CD4-positive, alpha-beta T cell treated with Interleukin-4 for 1 hour (primary cell): ENCODE measurements at places on chromosomes 5 and 9.

DNA sequence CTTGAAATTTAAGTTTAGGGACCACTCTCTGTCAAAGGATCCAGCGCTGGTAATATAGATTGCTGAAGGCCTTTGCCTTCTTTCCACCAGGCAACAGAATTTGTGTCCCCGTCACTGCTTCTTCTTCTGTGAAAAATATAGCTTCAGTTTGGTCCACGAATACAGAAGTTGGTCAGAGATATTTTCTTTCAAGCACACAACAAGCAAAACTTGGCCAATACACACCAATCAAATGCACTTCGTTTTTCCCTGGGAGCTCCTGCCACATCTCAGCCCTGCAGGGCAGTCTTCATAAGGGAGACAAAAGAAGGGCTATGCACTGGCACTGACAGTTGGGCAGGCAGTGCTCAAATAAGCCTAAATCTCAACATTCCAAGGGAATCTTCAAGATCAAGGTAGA lies 22.9 kb downstream of the HAVCR2 start:
- DNase-seq, result no peak

- no peak for DNase-seq
Observed at GRCh38 chr5:12467799-12468198, 563.6 kb upstream of the CTNND2 start.

GRCh38 chr5:76404223-76405211 lies 1.4 kb downstream of the IQGAP2 start:
- DNase-seq, result peak; percentile 79

DNA sequence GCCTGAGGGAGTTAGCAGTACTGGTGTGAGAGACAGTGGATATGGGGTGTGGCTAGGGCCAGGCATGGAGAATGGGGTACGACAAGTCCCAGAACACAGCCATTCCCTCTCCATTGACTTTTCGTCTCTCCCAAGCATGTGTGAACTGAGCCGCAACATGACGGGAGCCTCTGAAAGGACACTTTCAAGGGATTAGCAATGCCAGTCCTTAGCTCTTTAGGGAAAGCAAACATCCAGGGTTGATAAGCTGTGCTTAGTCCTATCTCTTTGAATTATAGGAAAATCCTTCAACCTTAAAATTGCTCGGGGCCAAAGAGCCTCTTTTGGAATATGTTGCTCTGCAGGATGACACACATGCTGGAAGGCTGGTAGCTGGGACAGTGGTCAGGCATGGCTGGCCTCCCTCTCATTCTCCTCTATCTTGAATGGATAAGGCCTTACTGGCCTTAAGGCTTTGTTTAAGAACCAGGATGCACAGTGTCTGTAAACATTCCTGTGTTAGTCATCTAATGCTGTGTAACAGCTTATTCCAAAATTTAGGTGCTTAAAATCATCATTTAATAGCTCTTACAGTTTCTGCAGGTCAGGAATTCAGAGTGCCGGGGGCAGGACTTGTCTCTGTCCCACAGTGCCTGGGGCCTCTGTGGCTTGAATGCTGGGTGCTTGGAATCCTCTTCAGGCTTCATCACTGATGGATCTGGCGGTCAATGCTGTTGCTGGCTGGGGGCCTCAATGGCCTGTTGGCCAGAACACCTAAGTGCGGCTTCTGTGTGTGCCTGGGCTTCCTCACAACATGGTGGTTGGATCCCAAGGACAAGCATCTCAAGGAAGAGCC lies 95.3 kb downstream of the PTTG1 start:
- no peak for DNase-seq

DNA sequence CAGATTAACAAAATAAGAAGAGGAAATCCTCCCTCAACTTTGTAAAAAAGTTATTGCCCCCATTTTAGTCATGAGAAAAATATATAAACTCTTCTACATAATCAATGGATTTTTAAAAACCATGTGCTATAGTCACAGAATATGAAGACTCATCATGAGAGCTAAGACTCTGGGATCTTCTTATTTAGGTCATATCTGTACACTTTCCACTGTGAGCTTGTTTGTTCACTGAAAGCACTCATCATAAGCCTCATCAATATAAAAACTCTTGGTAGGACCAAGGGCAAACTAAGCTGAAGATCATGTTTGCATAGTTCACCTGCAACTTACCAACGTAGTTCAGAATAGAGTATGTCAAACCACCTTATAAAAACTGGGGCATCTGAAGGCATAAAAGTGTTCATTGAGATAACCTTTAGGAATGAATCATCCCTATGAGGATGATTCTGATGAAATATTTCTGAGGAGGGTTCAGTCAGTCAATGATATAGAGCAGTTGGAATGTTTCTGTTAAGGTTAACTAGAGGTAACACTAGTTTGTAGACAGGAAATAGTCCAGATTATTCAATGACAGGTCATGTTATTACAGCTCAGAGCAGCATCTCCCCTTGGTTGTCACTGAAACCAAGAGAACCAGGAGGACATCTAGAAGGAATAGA lies 289.9 kb upstream of the SMC2 start:
- DNase-seq, result no peak

GRCh38 chr9:113173341-113173740 lies 22.5 kb downstream of the SLC31A2 start:
- no peak for DNase-seq

- no peak for DNase-seq
Observed at GRCh38 chr5:154442801-154443200, 3.0 kb upstream of the SAP30L start.

DNA sequence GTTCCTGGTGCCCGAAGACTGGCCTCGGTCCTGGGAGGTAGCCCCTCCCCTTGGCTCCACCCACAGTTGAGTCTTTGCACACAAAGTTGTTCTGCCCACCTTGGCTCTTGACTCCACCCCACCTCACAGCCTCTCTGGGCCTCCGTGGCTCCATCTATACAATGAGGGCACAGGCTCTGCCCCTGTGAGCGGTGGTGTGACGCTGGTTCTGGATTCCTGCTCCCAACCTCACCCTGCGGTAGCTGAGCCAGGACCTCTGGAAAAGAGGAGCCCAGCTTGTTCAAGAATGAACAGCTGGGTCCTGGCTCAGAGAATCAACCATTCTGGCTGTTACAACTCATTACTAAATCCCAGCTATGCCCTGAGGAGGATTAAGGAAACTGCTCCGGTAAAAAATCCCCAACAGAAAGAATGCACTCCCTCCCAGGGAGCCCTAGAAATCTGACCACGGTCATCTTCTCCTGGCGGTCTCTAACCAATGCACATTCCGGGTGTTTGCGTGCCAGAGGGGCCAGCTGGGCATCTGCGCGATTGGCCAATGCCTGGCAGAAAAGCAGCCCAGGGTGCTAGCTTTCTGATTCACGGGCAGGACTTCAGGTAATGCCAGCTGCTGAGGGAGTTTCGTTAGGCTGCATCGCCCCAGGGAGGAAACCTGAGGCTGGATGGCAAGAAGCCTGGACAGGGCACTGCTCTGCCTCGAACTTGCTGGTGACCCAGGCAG lies 9.9 kb upstream of the GRHPR start:
- no peak for DNase-seq

DNA sequence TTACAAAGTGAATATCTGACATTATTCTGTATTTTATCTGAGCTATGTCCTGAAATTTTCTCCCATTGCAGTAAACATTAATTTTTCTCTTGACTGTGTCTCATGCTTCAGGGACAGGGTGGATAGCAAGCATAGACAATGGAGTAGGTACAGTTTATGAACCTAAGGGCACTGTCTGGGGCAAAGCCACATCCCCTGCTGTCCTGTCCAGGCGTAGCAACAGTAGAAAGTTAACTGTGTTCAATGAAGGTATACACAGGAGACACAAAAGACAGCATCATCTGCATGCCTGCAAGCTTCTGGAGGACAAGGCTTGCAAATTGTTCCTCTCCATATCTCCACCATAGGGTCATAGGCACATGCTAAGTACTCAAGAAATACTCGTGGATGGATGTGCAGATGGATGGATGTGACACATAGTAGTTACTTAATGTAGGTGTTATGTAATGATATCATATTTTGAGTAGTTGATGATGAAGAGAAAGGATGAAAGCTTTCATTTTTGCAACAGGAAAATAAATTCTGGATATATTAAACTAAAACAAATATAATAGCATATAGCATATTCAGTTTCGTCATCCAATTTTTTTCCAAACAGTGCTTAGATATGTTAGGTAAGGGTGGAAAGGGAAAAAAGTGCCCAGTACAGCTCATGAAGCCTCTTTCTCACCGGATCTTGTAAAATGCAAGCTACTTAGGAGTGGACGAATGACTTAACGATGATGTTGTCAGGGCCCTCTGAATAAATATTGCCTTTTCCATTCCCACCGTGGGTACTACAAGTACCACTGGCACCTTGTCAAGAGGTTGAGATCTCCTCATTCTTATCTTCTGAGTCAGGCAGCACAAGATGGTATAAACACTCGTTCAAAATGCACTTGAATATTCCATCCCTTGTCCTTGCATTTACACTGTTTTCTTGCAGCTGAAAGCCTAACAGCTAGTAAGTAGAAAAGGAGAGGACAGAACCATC lies 19.9 kb upstream of the ZSWIM6 start:
- DNase-seq, result no peak

DNA sequence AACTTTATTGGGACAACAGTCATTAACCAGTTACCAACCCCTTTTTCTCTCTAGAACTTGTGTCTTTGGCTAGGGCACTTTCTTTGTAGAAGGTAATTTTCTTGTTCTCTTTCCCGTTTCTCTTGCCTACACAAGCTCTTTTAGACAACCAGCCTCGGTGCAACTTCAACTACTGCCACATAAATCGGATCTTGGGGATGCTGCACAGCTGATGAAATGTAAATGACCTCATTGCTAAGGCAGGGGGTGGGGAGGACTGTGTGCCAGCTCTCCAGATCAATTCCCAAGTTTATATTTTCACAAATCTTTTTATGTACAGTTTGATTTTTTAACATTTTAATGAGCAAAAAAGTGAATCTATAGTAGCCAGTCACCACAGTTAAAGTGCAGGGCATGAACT lies 157.6 kb downstream of the DENND1A start:
- DNase-seq, result no peak

DNA sequence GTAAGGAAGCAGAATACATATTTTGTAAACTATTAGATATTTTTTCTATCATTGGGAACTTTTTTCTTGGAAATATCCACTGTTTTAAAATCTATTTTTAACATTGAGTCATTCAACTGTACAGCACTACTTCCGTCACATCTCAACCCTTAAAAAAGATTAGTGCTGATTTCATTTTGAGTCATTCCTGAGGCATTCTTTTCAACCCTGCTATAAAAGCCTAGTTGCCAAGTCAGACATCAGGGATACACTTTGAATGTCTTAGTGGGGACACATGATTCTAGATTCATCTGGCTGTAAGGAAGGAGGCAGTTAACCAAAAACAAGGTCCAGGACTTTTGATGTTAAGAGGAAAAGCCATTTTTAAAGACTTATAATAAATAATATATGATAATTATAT lies 160.9 kb downstream of the GIN1 start:
- no peak for DNase-seq

- peak; percentile 51 for DNase-seq
Observed at GRCh38 chr9:91186632-91187108, 175.0 kb downstream of the AUH start.

DNA sequence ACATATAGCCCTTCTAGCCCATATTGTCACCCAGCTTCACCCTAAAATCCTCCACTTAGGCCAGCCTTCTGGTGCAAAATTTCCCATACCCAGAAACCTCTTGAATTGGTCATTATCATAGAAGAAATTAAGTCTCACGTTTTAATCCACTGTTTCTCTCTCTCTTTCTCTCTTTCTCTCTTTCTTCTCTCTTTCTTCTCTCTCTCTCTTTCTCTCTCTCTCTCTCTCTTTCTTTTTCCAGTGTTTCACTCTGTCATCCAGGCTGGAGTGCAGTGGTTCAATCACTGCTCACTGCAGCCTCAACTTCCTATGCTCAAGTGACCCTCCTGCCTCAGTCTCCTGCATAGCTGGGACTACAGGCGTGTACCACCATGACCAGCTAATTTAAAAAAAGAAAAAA lies 363.4 kb downstream of the TMEM167A start:
- DNase-seq, result no peak

DNA sequence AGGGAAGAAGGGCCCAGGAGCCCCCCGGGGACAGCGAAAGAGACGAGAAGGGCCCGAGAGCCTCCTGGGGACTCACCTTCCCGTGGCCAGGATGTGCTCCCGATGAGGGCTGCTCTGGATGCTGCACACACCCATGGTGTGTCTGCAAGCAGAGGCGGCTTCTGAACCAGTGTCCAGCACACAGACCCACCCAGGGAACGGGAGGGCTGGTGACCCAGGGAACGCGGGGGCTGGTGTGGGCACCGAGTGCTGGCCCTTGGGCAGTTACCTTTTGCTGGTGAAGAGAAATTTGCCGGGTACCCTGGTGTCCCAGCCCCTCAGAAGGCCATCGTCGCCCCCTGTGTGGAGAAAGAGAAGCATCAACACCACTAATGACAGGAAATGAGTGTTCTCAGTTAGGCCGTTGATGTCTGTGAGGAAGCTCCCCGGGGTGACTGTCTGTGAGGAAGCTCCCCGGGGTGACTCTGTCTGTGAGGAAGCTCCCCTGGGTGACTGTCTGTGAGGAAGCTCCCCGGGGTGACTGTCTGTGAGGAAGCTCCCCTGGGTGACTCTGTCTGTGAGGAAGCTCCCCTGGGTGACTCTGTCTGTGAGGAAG lies 13.2 kb downstream of the MRPL41 start:
- DNase-seq, result no peak

- no peak for DNase-seq
Observed at GRCh38 chr9:94630833-94631232, 8.5 kb downstream of the FBP1 start.

DNA sequence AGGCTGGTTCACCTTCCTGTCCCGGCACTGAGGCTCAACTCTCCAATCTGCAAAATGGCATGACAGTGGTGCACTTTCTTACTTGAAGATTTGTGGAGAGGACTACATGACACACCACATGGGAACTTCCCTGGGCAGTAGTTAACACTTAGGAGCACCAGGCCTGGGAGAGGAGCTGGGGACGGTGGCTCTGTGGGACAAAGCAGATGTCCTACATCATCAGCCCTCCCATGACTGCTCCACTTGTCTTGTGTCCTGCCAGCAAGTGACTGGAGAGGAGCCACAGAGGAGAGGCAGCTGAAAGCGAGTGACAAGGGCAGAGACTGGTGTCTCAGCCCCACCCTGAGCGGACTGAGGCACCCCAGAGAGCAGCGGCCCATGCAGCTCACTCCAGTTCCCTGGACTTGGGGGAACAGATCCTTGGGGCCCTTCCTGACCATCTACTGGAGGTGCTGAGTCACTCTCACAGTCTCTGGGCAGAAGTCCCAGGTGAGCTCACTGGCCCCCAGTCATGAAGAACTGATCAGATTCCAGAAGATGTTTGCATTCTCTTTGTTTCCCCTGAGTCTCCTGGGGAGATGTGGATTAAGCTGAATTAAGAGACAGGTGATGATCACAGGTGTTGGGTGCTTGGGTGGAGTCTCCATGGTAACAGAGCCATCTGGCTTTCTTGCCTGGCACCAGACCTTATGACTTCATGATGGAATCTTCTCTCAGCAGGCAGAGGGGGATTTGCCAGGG lies 13.2 kb upstream of the SLC25A48 start:
- DNase-seq, result no peak

- no peak for DNase-seq
Observed at GRCh38 chr9:35357116-35357515, 132.8 kb upstream of the RUSC2 start.

- DNase-seq, result peak; percentile 40
Observed at GRCh38 chr5:35003018-35003957, 44.5 kb downstream of the AGXT2 start.
